ENCODE measurements at places on chromosomes 4 and X. TPM values are rescaled to one million over a fixed set of nuclear protein-coding genes. Genes with fewer than 3 reads are reported as not detected.

Gene SAGE1
- polyA plus RNA-seq = not detected

Gene DGKK
- not detected for polyA plus RNA-seq

Gene HTRA3
- polyA plus RNA-seq = not detected

Gene TMPRSS11D
- 0.20 TPM for polyA plus RNA-seq

Gene XAGE2
- polyA plus RNA-seq = not detected

Gene GABRA4
- polyA plus RNA-seq = not detected

Gene GPR34
- not detected for polyA plus RNA-seq
